ENCODE measurements at places on chromosomes 5 and 9.

- DNase-seq, result no peak
Measured at GRCh38 chr9:16867576-16868311, 2.7 kb downstream of the BNC2 start.

- no peak for DNase-seq
Measured at GRCh38 chr9:76560481-76560922, 101.5 kb downstream of the GCNT1 start.

DNA sequence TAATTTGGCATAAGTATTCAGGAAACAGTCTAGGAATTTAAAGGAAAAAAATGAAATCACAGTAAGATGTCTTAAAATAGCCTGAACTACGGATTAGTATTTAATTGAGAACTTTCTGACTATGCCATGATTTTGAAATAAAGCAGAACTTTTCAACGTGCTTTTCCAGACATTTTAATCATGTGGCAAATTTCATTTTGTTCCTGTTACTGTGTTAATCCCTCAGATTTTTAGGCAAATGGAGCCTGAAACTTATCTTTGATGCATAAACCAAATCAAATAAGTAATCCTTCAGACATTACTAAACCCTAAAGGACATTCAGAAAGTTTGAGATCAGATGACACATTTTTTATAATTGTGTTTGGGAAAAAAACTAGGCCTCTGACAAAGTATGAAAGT lies 75.7 kb downstream of the FBN2 start:
- DNase-seq, result no peak

DNA sequence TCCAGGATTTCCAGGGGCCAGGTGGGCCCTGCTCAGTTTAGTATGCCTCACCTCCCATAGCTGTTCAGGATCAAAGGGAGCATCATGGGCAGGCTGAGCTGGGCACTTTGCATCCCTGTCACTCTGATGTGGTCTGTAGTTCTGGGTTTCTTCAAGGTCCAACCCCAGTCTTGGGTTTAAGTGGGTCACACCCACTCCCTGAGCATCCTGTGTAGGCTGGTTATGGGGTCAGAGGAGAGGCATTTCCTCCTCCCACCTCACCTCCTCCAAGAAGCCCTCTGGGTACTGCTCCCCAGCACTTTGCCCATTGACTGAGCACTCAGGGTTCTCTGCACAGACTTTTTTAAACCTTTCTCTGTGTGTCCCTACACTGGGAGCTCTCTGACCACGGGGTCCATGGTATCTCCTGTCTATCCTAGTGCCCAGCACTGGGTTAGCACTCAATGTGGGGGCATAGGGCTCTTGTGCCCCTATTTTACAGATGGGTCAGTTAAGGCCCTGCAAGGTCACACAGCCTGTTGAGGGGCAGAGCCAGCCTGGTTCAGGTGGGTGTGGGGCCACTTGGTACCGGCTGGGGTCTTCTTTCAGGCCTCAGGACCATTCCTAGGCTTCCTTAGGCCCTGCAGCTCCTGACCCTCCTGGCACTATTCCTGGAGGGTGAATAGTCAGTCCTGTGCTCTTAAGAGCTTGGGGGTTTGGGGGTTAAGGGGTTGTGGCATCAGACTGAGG lies 19.0 kb downstream of the CXXC5 start:
- DNase-seq, result no peak

- DNase-seq, result no peak
Measured at GRCh38 chr5:41527201-41527779, 16.9 kb upstream of the PLCXD3 start.

GRCh38 chr9:83154087-83154736 lies 91.3 kb upstream of the RASEF start:
- no peak for DNase-seq

GRCh38 chr5:61599370-61600122 lies 267.5 kb downstream of the ZSWIM6 start:
- DNase-seq, result no peak

- no peak for DNase-seq
Measured at GRCh38 chr5:166979307-166979895, 1312.0 kb upstream of the WWC1 start.

DNA sequence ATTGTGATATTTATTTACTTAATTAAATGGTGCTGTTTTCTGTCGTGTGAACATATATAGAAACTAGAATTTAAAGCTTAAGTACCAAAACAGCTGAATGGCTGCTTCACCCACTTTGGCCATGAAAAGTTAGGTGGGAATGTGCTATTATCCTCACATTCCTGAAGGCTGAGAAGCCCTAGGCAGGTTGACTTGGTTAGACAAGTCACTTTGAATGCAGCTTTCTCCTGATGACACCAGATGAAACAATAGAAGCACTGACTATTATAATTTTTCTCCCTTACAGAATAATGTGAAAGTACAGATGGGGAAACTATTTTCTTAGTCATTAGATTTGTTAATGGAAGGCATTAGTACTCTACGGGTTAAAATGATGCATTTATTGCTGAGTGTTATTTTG lies 65.1 kb upstream of the C5orf46 start:
- DNase-seq, result no peak

DNA sequence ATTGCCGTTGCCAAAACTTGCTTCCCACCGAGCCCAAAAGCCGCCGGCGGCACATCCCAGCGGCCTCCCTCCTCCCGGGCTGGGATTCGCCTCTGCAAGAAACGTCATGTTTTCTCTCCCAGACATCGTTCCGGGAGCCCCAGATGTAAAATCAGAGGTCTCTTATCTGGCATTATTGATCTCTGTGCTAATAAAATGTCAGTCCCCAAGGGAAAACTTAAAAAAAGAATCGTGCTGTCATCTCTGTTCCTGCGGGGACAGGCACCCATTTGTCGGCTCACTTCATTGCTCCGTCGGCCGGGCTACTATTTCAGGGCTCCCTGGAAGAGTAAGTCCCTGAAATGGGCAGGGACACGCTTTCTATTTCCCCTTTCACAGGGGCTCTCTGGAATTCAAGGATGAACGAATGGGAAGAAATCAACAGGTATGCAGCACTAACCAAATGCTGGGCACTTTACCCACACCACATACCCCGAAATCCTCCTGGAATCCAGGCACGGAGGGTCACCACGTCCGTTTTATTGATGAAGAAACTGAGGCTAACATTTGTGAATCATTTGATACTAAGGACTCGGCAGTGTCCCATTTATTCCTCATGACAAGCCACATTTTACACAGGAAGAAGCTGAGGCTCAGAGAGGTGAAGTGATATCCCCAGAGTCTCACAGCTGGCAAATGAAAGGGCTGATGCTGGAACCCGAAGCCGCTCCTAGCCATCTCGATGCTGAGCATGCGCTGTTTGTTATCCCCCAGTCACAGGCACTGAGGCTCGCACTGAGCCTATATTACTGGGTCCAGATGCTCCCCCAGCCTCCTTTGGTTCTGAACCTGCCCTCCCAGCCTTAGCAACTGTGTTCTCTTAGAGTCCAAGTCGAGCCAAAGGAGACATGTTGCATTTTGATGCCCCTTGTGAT lies 35.7 kb upstream of the MSX2 start:
- DNase-seq, result no peak

GRCh38 chr9:2674141-2674824 lies 43.0 kb upstream of the KCNV2 start:
- DNase-seq, result no peak

- DNase-seq, result peak; percentile 33
Measured at GRCh38 chr5:42397267-42397666, 26.0 kb upstream of the GHR start.

- no peak for DNase-seq
Measured at GRCh38 chr5:63960646-63961045, 1.6 kb downstream of the HTR1A start.

DNA sequence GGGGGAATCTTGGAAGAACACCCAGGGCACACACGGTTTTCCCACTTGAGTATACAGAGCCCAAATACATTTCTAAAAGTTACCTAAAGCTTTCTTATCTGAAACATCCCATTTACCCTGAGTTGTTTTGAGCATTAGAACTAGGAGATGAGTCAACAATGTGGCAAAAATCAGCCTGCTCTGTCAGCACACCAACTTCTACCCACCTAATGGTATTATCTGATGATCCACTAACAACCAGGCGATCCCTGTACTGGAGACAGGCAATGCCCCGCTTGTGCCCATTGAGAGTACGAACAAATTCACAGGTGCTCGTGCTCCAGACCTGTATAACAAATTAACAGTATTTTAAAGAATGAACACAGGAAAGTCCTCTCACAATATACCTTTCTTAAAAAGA lies 87.0 kb downstream of the SMIM23 start:
- DNase-seq, result no peak

DNA sequence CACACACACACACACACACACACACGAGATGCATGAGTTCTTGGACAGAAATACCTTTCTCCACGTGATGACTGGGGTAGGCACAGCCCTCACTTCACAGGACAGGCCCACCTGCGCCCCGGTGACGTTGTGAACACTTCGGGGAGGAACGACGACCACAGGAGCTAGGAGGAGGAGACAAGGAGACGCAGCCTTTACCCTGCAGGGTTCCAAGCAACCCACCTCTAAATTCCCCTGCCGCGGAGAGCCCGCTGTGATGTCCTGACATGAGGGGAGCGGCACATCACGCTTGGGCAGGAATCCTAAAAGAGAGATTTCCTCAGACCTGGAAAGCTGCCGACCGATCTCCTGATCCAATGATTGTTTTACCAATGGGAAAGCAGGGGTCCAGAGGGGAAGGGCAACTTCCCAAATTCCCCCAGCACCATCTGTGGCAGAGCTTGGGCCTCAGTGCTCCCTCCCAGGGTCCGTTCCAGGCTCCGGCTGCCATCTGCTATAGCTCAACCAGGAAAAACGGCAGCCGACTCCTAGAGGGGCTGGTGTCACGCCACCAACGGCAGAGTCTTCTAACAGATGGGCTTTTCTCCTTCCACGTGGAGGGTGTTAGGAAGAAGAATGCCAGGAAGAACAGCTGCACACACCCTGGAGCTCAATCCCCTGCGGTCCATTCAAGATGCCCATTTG lies 10.1 kb downstream of the IGFBPL1 start:
- no peak for DNase-seq

- DNase-seq, result no peak
Measured at GRCh38 chr5:176812269-176813259, 2.2 kb downstream of the UNC5A start.

DNA sequence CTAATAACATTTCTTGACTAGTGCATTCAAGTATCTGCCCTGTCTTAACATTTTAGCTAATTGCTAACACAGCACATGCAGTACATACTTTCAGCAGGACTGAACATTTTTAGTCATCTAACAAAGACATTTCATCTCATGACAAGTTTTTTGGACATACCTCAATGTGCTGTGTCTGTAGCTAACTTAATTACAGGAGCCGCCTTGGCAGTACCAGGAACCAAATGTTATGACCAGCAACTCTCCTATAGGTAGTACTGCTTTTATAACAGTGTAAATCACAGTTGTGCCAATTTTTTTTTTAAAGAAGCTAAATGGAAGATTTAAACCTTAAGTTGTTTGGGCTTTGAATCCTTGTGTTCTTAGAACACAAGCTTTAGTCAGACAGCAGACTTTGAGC lies 99.4 kb upstream of the SAP30L start:
- no peak for DNase-seq

DNA sequence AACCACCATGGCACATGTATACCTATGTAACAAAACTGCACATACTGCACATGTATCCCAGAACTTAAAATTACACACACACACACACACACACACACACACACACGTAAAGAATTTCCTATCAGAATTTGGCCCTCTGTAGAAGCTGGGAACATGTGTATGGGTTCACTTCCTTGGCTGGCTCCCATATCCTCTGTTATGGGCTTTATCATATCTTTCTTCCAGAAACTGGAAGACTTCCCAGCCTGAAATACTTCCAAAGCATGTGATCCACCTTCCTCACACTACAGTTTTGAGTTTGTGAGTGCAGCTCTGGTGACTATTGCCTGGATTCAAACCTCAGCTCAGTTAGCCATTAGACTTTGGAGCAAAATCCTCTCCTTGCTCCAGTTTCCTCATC lies 78.6 kb upstream of the GDNF start:
- no peak for DNase-seq

GRCh38 chr5:154984946-154985516 lies 28.5 kb upstream of the KIF4B start:
- no peak for DNase-seq

- no peak for DNase-seq
Measured at GRCh38 chr5:20575571-20575970, 587.6 kb upstream of the CDH18 start.

- no peak for DNase-seq
Measured at GRCh38 chr5:160030631-160031377, 21.9 kb downstream of the TTC1 start.
